NCI-H748 treated with DMSO at 0.1 percent for 48 hours (cell line): ENCODE measurements at places on chromosomes 3 and 15.

- no peak for DNase-seq
Observed at GRCh38 chr3:99925584-99926230, 108.0 kb downstream of the CMSS1 start.

GRCh38 chr3:49926117-49926728 lies 3.4 kb downstream of the MON1A start:
- no peak for DNase-seq

GRCh38 chr3:51862886-51863285 lies 1.5 kb downstream of the IQCF2 start:
- no peak for DNase-seq

DNA sequence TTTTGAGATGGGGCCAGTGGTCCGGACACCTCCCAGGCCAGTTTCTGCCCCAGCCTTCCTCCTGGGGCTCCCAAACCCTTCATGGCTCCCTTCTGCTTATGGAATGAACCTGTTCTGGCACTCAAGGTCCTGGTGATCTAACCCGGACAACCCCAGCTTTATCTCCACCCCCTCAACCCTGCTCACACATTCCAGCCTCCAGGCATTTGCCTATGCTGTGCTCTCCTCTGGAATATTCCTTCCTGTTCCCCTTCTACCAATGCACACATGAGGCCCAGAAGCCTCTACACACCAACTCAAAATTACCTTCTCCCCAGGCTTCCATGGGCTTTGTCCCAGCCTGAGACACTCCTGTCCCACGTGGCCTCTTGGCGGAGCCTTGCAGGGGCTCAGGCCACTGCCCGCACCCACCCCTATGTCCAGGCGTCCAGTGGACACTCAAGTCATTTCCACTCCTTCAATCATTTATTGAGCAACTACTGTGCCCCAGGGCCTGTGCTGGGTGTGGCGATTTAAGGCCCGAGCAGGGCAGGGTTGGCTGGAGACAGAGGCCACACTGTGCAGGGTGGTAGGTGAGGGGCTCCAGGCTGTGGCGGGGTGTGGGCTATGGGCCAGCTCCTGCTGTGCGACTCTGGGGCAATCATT lies 18.8 kb downstream of the PLXND1 start:
- no peak for DNase-seq

DNA sequence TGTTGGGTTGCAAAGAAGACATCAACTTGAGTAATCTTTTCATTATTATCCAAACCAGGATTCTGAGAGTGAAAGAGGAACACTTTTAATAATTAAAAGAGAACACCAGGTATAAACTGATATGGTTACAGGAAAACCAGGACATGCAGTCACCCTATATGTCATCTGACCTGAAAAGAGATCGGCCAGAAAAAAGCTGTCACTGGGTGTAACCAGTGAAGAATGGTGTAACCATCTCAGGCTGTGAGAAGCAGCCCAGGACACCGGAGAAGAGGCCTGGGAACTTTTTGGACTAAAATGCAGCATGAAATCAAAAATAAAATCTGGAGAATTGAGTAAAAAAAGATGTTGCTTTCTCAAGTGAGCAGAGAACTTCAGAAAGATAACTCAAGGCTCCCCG lies 10.1 kb upstream of the CCDC80 start:
- DNase-seq, result no peak

DNA sequence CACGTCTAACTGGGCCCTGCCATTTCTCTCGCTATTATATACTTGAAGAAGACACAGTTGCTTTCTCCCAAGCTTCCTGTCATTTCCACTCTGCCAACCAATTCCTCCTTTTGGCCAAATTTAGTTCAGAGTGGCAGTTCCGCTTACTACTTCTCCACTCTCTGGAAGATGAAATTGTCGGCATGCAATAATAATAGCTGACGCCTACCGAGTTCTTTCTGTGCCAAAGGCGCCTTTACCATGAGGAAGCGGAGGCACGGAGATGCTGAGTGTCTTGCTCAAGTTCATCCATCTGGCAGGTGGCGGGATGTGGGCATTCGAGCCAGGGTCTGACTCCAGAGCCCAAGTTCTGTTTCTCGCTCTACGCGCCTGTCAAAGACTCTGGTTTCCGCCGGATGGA lies 14.6 kb upstream of the NRROS start:
- DNase-seq, result no peak

DNA sequence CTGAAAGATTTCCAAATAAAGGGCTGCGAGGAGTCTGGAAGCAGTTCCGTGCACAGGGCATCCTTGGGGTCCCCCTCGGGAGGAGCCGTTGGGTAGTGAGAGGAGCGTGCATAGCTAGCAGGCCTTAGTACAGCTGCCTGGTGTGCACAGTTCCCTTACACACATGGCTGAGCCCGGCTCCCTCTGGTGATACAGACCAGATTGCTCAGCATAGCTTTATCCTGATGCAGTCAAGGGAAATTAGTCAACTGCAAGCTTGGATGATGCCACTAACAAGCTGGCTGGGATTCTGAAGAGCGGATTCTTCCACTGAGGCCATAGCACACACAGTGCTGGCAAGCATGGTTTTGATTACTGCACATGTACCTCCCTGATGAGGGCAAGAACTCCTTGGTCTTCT lies 349.4 kb downstream of the LRTM1 start:
- no peak for DNase-seq

- DNase-seq, result no peak
Observed at GRCh38 chr15:72463702-72464101, 10.4 kb upstream of the ARIH1 start.

GRCh38 chr3:185420762-185421161 lies 57.8 kb downstream of the MAP3K13 start:
- DNase-seq, result no peak

DNA sequence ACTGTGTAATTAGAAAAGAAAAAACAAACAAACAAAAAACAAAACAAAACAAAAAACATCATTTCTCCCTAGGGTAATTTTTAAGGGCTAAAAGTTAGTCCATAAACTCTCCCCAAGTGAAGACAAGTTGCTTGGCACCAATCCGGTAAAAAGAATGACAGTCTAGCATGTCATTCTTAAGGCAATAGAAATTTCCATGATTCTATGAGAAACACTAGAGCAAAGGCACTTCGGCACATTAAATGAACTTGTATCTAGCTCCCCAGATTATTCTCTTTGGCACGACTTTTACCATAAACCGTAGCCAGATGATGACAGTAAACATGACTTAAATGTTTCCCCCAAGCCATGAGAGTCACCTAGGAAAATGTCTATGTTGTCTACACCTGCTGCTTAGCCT lies 10.1 kb downstream of the COL8A1 start:
- DNase-seq, result no peak

DNA sequence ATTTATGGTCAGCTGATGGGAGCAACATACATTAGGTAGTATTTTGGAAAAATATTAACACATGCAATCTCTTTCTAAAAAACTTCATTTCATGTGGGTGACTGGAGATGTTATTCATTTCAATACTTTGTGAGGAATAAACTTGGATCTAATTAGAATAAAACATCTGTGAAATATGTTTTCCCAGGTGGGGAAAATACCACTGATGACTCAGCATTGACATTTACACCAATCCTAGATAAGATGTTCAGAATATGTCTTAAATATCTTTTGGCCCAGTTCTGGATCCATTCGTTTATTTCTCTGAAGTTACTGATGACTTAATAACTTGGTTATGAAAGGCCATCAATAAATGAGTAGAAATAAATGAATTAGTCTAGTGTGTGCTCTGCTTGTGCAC lies 247.6 kb downstream of the CHST2 start:
- no peak for DNase-seq

DNA sequence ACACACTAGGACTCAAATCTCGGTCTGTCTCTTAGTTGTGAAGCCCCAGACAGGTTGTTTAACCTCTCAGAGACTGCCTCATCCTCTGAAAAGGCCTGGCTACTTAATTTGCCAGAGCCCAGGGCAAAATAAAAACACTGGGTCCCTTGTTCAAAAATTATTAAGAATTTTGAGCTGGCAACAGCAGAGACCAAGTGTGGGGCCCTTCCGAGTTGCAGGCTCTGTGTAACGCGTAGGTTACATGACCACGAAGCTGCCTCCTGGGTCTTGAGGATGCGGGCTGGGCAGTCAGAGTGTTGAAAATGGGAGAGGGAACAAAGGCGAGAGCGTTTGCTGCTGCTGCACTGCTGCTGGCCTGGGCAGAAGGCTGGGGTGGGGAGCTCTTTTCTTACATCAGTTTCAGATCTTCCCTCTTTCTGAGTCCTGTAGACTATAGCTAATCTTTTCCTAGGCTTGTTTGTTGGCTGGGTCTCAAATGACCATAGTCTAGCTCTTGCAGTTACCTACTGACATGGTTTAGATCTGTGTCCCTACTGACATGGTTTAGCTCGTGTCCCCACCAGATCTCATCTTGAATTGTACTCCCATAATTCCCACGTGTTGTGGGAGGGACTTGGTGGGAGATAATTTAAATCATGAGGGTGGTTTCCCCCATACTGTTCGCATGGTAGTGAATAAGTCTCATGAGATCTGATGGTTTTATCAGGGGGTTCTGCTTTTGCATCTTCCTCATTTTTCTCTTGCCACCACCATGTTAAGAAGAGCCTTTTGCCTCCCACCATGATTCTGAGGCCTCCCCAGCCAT lies 49.9 kb downstream of the CLEC3B start:
- DNase-seq, result no peak

DNA sequence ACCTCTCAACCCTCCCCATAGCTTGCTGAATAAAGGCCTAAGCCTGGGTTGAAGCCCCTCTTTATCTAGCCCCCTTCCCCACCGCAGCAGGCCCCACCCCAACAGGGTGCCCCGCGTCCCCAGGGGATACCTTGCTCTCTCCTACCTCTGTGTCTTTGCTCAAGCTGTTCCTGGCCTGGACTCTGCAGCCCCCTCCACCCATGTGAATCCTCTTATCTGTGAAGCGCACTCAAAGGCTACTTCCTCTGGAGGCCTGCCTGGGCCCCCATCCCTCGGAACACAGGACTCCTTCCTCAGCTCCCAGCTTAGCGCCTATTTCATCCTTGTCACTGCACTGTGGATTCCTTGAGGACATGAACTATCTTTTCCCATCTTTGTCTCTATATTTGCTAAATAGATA lies 61.4 kb upstream of the HERC1 start:
- DNase-seq, result no peak

- no peak for DNase-seq
Observed at GRCh38 chr15:64693134-64693533, 82.3 kb downstream of the RBPMS2 start.

- DNase-seq, result no peak
Observed at GRCh38 chr3:39065197-39065596, 13.4 kb downstream of the WDR48 start.

- no peak for DNase-seq
Observed at GRCh38 chr3:32249184-32249782, 10.8 kb downstream of the CMTM8 start.

DNA sequence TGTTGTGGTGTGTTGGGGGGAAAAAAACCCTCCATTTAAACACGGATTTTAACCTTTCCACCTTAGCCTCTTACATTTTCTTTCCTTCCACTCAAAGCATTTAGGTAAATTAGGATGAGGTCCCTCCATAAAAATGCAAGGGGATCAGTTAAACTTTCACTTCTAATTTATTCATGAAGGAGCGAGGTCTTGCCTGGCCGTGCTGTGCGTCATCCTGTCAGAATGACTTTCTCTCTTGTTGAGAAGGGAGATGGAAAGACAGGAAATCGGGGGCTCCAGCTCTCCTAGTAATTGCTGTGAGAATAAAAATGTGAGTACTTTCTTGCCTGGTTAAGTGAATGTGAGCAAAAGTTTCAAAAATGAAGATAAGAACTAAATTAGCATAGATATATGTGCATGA lies 962.3 kb upstream of the NR2F2 start:
- DNase-seq, result no peak

DNA sequence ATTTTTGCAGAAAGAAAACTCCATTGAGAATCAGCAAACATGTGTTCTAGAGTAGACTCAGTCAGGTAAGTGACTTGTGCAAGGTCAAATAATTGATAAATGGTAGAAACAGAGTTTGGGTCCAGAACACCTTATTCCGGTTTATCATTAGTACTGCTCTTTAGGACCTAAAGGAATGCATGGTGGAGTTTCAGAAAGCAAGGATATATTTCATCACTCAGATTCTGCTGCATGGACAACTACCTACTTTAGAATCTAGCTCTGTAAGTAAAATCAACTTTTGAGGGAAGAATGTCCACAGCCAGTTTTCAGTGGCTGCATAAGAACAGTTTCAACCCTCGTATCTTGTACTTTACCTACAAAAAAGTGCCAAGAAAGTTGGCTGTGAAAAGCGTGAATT lies 43.6 kb downstream of the TIMP4 start:
- no peak for DNase-seq

DNA sequence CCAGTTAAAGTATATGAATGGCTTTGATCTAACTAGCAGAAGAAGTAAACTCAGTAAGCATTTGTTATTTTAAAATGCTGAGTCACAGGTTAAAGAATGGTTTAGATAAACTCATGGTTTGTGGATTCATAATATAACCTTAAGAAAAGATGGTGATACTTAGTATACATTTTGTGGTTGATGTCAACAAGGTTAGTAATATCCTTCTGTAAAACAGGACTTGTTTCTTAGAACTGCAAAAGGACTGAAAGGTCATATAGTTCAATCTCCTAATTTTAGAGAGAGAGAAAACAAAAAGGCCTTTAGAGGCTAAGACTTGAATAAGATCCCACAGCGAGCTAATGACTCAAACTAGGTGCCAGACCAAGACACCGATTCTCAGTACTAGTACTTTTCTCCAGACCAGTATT lies 50.0 kb downstream of the STRIT1 start:
- DNase-seq, result no peak
